ENCODE measurements at places on chromosomes 1 and 21.

DNA sequence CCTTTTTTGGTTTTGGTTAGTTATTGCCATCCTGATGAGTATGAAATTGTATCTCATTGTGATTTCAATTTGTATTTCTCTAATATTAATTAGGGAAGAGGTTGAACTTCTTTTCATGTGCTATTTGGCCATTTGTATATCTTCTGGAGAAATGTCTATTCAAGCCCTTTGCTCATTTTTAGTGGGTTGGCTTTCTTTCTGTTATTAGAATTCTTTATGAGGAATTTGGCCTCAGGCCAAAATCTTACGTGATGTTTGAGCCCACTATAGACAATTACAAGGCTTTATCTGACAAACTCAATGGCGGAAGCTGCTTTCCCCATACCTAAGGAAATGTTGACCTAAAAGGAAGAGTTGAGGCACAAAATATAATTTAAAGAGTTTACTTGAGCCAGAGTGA lies 32.9 kb downstream of the IVNS1ABP start:
- peak; percentile 90 for DNase-seq

DNA sequence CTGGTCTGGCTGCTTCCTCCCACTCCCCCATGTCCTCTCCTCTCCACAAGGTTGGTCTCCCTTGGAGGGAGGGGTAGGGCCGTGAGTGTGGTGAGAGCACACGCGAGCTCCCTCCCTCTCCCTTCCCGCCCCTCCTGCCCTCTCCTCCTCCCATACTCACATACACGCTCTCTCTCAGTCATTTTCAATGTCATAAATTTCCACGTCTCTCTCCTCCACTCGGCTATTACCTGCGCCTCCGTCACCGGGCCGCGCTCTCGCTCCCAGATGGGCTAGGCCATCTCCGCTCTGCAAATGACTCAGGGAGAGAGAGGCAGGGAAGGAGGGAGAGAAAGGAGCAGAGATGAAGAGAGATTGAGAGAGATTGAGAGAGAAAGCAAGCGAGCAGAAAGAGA lies 36.7 kb upstream of the DMBX1 start:
- DNase-seq: no peak

- no peak for DNase-seq
These were observed 23.9 kb downstream of the PALMD start for GRCh38 chr1:99669821-99670220.

GRCh38 chr1:4977701-4978100 lies 323.3 kb downstream of the AJAP1 start:
- DNase-seq: no peak

- no peak for DNase-seq
These were observed 10.6 kb downstream of the PAX7 start for GRCh38 chr1:18641005-18641941.

Measured in trophoblast cell (in vitro differentiated cells and primary cell).